ENCODE measurements at places on chromosomes 3 and 15. TPM values are rescaled to one million over a fixed set of nuclear protein-coding genes. Genes with fewer than 3 reads are reported as not detected.

The PLEKHO2 gene
- polyA plus RNA-seq: 0.57 TPM

The EPHA6 gene
- polyA plus RNA-seq: 2.6 TPM

The USP50 gene
- polyA plus RNA-seq: 18.8 TPM

The INSYN1 gene
- 1.6 TPM for polyA plus RNA-seq

The TIMP4 gene
- polyA plus RNA-seq: 21.4 TPM

The AP3B2 gene
- 96.5 TPM for polyA plus RNA-seq

The LYSMD4 gene
- 25.1 TPM for polyA plus RNA-seq

The SCG5 gene
- 790 TPM for polyA plus RNA-seq

The GNL3 gene
- polyA plus RNA-seq: 103 TPM

The TAGLN3 gene
- polyA plus RNA-seq: 15.0 TPM

The OR5K2 gene
- not detected for polyA plus RNA-seq

The NCBP2 gene
- 44.1 TPM for polyA plus RNA-seq

The PRTG gene
- polyA plus RNA-seq: 1.7 TPM

The TF gene
- polyA plus RNA-seq: 10.3 TPM

The ESYT3 gene
- polyA plus RNA-seq: 12.4 TPM

The TMCO5A gene
- polyA plus RNA-seq: not detected

The EDEM1 gene
- 1.8 TPM for polyA plus RNA-seq

The ARRDC4 gene
- 7.8 TPM for polyA plus RNA-seq

The ISLR gene
- polyA plus RNA-seq: 3.0 TPM

The ELL3 gene
- not detected for polyA plus RNA-seq
